Osteocyte (in vitro differentiated cells): ENCODE measurements at places on chromosomes 13 and 19. TPM values are rescaled to one million over a fixed set of nuclear protein-coding genes. Genes with fewer than 3 reads are reported as not detected.

DNA sequence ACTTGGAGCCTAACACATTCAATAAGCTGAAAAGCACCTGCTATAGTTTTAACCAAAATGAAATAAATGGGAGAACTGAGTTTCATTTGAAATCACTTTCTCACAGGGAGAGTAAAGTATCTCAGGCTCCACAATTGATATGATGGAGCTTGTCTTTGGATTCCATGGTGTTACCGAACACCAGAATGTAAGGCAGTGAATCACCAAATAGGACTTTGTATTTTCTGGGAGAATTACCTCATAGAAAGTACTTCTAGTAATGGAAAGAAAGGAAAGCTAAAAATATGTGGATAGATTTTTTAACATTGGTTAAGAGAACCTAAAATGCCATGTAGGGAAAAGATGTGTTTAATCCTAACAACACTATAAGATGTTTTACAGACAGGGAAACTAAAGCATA lies 123.6 kb downstream of the NALCN start:
- no peak for DNase-seq
- peaks cover 16% of the 10 kb centered on the region for H3K4me1 ChIP-seq
- peaks cover 64% of the 10 kb centered on the region for H3K36me3 ChIP-seq
- no peak overlapping the region for H3K27ac ChIP-seq
- H3K27me3 ChIP-seq = no peaks in the 10 kb centered on the region

GRCh38 chr19:10603084-10603872 lies 16.2 kb upstream of the AP1M2 start:
- peak overlapping the region; percentile 87 for H3K4me3 ChIP-seq
- peaks cover 13% of the 10 kb centered on the region for H3K27me3 ChIP-seq
- no peaks in the 10 kb centered on the region for H3K36me3 ChIP-seq
- H3K4me1 ChIP-seq = peaks cover 20% of the 10 kb centered on the region

- H3K27me3 ChIP-seq = no peaks in the 10 kb centered on the region
- peaks cover 72% of the 10 kb centered on the region for H3K36me3 ChIP-seq
- no peak for DNase-seq
- H3K4me1 ChIP-seq = no peaks in the 10 kb centered on the region
- no peak overlapping the region for H3K4me3 ChIP-seq
- no peak overlapping the region for H3K27ac ChIP-seq
These were observed 13.6 kb upstream of the ZNF610 start for GRCh38 chr19:52322429-52322828.

DNA sequence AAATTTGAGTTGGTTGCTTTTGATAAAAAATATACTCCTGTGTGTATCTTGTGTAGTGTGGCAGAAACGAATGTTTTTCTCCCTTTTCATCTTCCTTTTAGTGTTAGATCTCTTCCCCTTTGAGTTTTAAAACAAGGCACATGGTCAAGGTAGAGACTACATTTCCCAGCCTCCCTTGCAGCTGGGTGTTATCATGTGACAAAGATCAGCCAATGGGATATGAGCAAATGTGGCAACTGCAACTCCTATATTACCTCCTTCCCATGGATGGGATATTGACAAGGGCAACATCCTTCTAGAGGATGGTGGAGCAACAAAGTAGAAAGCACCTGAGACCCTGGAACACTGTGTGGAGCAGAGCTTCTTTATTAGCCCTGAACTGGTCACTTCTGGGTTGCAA lies 42.4 kb downstream of the ADGRE3 start:
- no peak for DNase-seq
- no peaks in the 10 kb centered on the region for H3K27me3 ChIP-seq
- H3K27ac ChIP-seq = no peak overlapping the region
- H3K4me3 ChIP-seq = no peak overlapping the region

DNA sequence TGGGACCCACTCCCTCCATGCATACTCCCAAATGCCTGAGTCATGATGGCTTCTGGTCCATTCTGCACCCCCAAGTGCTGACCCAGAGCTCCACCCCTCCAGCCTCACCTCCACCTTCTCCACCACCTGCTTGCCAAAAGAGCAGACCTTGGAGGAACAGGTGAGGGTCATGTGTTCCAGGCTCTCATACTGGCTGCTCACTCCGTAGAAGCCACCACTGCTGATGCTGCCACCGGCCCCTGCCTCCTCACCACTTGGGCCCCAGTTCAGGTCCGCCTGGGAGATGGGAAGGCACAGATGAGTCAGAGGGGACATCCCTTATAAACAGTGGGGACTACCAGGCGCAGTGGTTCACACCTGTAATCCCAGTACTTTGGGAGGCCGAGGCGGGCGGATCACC lies 7.9 kb downstream of the CD37 start:
- peaks cover 55% of the 10 kb centered on the region for H3K36me3 ChIP-seq
- no peak overlapping the region for H3K27ac ChIP-seq
- peaks cover 3% of the 10 kb centered on the region for H3K4me1 ChIP-seq
- H3K4me3 ChIP-seq = no peak overlapping the region

- H3K4me3 ChIP-seq = no peak overlapping the region
- DNase-seq = peak; percentile 95
- no peak overlapping the region for H3K27ac ChIP-seq
- peaks cover 6% of the 10 kb centered on the region for H3K4me1 ChIP-seq
These were observed 8.4 kb upstream of the BCAM start for GRCh38 chr19:44800461-44800860.

DNA sequence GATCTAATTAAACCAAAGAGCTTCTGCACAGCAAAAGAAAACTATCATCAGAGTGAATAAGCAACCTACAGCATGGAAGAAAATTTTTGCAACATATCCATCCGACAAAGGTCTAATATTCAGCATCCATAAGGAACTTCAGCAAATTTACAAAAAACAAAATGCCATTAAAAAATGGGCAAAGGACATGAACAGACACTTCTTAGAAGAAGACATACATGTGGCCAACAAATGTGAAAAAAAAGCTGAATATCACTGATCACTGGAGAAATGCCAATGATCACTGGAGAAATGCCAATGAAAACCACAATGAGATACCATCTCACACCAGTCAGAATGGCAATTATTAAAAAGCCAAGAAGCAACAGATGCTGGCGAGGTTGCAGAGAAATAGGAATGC lies 32.5 kb downstream of the ZNF582 start:
- no peaks in the 10 kb centered on the region for H3K4me1 ChIP-seq
- DNase-seq = no peak
- no peaks in the 10 kb centered on the region for H3K27me3 ChIP-seq
- peaks cover 5% of the 10 kb centered on the region for H3K36me3 ChIP-seq
- no peak overlapping the region for H3K27ac ChIP-seq

- H3K36me3 ChIP-seq = no peaks in the 10 kb centered on the region
- H3K27ac ChIP-seq = no peak overlapping the region
- no peak for DNase-seq
- H3K4me3 ChIP-seq = no peak overlapping the region
- H3K4me1 ChIP-seq = no peaks in the 10 kb centered on the region
These were observed 1163.1 kb downstream of the UQCRFS1 start for GRCh38 chr19:28049875-28050274.

- no peak for DNase-seq
- H3K4me3 ChIP-seq = no peak overlapping the region
- no peak overlapping the region for H3K27ac ChIP-seq
- H3K4me1 ChIP-seq = no peaks in the 10 kb centered on the region
- peaks cover 7% of the 10 kb centered on the region for H3K36me3 ChIP-seq
- no peaks in the 10 kb centered on the region for H3K27me3 ChIP-seq
These were observed 13.5 kb downstream of the PTPRS start for GRCh38 chr19:5326986-5327623.

Gene SH2D3A
- total RNA-seq = not detected in 2 replicates
